ENCODE measurements at places on chromosomes 12 and 14.

DNA sequence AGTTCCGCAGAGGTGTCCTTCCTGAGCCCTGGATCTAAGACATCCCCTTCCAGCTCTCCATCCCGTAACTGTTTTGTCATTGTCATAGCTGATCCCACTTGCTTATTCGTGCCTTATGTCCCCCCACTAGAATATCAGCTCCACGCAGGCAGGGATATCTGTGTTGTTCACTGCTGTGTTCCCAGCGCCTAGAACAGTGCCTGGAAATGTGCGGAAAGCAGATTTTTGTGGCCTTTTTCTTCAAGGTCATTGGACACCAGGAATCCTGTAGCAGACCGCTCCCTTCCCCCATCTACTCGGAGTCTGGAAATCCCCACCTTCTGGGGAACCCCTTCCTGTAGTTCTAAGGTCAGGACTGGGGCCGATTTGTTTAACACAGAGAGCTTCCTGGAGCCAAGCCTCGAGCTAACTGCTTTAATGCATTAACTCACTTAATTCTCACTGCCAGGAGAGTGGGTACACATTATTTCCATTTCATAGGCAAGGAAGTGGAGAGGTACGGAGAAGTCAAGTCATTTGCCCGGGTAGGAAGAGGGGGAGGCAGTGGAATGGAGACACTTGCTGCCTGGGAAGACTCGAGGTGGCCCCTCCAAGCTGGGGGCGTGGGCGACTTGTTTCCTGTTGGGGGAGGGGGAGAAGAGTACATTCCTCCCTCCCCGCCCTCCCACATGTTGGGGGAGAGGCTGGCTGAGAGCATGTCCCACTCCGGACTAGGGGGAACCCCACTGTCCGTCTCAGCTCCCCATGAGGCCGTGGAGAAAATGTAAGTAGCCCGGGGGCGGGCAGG lies 1.2 kb upstream of the SH2B3 start:
- DNase-seq = no peak

DNA sequence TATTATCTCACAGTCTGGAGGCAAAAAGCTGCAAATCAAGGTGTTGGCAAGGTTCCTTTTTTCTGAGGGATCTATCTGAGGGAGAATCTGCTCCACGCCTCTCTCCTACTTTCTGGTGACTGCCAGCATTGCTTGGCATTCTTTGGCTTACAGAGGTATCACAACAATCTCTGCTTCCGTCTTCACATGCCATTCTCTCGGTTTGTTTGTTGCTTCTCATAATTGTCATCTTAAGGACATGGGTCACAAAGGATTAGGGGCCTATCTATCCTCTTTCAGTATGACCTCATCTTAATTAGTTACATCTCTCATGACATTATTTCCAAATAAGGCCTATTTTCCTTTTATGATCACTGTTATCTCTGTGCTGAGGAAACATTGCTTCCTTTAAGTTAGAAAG lies 345.0 kb downstream of the FOXG1 start:
- no peak for DNase-seq

DNA sequence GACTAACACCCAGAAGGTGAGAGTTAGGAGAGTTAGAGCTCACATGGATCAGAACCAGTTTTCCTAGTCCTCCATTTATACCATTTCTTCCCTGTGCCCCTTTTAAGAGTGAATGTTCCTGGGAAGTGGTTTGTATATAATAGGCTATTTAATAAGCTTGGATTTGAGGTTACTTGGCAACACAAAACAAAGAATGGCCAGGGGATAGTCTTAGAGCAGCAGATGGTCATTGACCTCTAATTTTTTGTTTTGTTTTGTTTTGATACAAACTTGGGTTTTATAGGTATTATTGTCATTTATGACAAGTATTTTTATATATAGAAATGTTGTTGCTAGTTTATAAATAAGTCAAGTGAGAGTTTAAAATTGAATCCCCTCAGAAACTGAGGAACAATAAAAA lies 35.8 kb downstream of the VEZT start:
- no peak for DNase-seq

DNA sequence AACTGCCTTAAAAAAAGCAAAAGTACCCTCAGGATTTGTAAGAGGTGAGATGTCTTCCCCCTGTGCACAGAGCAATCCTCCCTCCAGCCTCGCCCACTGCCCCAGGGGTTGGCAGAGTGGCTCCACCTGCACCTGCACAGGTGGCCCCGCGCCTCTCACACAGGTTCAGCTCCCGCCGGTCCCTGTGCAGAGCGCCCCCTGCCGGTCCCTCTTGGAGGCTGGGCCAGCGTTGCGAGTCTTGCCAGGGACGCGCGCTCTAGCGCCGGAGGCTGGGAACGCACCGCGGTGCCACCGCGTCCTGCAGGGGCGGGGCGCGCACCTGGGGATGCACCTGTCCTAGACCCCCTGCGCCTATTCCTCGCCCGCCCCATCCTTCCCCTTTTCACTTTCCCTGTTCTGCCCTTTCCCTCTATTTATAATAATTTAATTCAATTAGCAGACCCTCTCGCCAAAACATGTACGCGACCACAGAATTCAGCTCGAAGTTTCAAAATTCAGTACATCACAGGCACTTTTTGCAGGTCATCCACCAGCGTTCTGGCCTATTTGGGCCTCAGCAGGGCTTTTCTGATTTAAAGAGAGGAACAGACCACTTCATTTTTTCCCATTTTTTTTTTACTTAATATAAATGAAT lies 618.6 kb downstream of the AACS start:
- no peak for DNase-seq

DNA sequence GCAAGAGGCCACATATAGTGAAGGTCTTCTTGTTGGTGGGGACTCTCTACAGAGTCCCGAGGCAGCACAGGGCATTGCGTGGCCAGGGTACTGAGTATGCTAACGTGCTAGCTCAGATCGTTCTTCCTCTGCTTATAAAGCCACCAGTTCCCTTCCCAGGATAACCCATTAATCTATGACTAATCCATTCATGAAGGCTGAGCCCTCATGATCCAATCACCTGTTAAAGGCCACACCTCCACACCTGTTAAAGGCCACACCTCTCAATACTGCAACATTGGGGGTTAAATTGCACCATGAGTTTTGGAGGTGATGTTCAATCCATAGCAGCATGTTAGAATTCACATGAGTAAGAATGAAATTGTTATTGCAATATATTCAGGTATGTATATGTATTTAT lies 12.8 kb upstream of the YARS2 start:
- DNase-seq = no peak

DNA sequence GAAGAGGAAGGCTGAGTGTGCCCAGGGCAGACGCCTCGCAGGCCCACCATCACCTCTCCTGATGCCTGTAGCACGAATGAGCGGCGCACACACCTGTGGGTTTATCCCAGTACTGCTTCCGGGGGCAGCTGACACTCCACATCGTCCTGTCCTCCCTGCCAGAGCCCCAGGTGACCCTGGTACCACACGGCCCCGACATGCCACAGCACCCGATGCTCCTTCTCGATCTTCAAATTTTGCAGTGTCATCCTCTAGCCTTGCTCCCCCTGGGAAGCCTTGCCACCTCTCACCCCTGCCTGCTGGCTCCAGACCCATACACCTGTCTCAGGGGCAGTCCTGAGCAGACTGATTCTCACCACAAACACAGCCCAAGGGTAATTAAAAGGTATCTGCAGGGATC lies 40.6 kb downstream of the ANO2 start:
- DNase-seq = no peak

DNA sequence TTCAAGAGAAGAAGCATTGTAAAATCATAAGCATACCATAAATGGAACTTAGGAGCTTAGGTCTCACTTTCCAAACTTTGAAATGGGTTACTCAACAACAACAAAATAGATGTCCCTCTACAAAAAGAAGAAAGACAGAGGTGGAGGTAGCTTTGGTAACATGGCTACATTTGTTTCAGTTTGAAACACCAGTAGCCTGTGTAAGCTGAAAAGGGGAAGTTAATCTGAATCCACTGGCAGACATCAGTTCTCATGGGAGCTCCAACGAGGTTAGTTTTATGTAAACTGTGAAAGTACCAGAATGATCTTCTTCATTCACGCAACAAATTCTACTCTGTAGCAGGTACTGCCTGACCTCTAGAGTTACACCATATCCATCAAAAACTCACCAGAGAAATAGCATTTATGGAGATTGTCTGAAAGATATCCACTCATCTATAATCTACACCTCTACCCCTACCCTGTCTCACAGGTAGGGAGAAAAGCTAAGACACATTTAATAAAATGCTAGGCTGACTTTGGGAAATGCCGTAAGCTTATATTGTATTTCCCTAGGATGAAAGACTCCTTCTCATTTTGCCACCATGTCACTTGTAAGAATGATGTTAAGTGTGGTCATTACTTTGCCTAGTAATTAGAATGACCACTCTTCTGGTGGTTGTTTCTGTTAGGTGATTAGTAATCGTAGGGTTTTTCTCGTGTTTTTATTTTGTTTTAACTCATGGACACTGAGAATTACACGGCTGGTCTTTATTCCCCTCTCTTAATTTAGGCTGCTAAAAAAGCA lies 224.1 kb downstream of the ASCL1 start:
- DNase-seq = no peak

DNA sequence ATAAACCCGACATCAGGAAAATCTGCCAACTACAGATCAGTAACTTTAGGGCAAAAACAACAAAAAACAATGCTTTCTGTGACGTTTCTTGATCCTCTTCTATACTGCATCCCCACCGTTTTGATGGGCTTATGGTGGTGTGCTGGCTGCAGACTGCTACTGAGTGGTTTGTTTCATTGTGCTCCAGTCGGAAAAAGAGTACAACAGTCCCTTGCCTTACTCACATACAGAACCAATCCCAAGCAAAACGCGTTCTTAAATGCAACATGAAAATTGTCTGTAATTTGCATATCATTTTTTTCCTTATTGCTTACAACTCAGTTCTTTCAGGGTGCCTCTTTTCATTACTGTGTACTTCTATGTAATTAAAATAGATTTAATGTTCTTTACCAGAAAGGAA lies 2.3 kb downstream of the ETV6 start:
- no peak for DNase-seq

- no peak for DNase-seq
Measured at GRCh38 chr12:109264943-109265650, 44.0 kb downstream of the FOXN4 start.

GRCh38 chr12:132147423-132148367 lies 3.4 kb downstream of the NOC4L start:
- DNase-seq = no peak

DNA sequence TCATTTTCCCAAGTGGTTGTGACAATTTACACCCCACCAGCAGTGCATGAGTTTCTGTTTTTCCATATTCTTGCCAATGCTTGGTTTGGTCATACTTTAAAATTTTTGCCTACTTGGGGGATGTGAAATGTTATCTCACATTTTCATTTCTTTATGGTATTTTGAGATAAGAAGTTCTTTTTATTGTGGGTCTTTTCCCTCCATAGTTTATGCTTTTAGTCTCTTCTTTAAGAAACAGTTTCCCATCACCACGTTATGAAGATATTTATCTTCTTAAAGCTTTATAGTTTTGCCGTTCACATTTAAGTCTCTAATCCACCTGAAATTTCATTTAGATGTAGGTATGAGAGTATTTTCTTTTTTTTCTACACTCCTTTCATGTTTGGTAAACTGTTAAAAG lies 95.7 kb downstream of the PPM1A start:
- DNase-seq = no peak

DNA sequence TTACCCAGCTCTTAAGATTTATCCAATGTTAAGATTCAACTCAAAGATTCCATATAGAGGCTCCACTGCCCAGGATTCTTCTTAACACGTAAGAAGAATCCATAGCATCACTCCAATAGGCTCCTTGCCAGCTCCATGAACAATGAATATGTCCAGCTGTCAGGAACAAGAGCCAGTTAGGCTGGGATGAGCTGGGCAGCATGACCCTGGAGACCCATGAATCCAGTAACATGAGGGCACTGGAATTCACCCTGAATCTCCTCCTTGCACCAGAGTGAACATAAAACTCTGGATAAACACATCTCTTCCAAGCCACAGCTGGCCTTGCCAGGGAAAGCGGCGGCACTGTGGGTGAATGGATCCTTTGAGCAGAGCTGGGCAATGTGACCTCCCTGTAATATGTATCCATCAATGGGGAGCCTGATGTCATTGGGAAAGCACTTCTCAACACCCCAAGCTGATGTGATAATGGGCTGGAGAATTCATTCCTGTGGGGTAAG lies 24.4 kb upstream of the TC2N start:
- no peak for DNase-seq

DNA sequence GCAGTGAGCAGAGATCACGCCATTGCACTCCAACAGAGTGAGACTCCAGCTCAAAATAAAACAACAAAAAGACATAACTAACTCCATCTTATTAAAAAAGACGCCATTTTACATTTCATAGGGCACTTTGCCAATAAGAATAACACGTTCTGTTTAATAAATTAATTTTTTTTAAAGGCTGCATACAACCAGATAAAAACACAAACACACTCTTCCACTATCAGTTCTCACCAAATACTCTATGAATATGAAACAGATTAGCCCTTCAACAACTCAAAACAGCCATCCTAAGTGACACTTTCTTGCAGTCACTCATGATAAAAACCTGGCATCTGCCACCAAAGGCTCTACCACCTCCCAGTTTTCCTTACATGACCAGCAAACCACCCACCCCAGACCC lies 16.1 kb downstream of the AICDA start:
- no peak for DNase-seq

- DNase-seq = no peak
Measured at GRCh38 chr14:104477666-104478380, 101.7 kb upstream of the C14orf180 start.

DNA sequence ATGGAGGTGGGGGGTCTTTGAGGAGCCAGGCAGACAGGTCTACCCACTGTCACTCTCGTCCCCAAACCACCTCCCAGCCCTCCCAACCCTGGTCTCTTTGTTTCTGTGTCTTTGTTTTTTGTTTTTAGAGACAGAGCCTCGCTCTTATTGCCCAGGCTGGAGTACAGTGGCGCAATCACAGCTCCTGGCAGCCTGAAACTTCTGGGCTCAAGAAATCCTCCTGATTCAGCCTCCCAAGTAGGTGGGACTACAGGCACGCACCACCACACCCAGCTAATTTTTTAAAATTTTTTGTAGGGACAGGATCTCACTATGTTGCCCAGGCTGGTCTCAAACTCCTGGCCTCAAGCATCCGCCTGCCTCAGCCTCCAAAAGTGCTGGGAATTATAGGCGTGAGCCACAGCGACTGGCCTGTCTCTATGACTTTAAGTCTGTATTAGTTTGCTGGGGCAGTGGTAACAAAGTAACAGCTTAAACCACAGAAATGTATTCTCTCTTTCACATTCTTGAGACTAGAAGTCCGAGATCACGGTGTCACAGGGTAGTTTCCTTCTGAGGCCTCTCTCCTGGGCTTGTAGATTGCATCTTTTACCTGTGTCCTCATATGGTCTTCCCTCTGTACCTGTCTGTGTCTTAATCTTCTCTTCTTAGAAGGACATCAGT lies 26.1 kb downstream of the DTX1 start:
- DNase-seq = peak; percentile 34

- DNase-seq = no peak
Measured at GRCh38 chr12:55647027-55647426, 10.3 kb downstream of the OR10P1 start.

DNA sequence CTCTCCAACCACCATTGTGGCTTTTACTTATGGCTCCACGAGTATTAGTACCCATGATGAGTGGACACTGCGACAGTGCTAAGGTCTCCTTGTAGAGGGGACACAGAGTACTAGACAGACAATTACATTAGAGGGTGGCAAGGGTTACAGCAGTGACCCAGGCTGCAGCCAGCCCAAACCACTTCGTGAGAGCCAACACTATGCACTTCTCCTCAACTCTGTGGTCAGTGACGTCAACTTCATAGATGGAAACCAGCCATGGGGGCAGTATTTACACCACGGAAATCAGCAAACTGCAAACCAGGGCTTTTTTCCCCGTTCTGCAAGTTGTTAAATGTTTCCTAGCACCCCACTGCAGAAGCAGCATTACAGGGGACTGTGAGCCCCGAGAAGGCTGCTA lies 61.6 kb upstream of the ZFP36L1 start:
- no peak for DNase-seq

Measured in MM.1S (cell line).